ENCODE measurements at places on chromosomes 3 and 15.

DNA sequence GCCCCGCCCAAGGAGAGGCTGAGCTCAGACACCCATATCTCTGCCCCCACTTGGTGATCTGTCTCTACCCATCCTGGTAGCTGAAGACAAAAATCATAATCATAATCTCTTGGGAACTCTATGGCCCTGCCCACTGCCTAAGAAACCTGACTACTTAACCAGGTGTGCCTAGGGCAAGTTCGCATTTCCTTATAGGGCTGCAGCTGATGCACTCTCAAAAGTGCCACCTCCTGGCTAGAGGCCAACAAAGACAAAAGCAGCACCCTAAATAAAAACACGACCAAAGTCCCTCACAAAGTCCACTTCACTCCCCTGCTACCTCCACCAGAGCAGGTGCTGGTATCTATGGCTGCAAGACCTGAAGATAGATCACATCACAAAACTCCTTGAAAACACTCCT is 250.4 kb upstream of the SLITRK3 start:
- no peak for DNase-seq
- no peaks in the 10 kb centered on the region for H3K27me3 ChIP-seq
- H3K4me1 ChIP-seq, result no peaks in the 10 kb centered on the region
- no peaks in the 10 kb centered on the region for H3K36me3 ChIP-seq
- H3K27ac ChIP-seq, result no peak overlapping the region
- no peak overlapping the region for H3K4me3 ChIP-seq

DNA sequence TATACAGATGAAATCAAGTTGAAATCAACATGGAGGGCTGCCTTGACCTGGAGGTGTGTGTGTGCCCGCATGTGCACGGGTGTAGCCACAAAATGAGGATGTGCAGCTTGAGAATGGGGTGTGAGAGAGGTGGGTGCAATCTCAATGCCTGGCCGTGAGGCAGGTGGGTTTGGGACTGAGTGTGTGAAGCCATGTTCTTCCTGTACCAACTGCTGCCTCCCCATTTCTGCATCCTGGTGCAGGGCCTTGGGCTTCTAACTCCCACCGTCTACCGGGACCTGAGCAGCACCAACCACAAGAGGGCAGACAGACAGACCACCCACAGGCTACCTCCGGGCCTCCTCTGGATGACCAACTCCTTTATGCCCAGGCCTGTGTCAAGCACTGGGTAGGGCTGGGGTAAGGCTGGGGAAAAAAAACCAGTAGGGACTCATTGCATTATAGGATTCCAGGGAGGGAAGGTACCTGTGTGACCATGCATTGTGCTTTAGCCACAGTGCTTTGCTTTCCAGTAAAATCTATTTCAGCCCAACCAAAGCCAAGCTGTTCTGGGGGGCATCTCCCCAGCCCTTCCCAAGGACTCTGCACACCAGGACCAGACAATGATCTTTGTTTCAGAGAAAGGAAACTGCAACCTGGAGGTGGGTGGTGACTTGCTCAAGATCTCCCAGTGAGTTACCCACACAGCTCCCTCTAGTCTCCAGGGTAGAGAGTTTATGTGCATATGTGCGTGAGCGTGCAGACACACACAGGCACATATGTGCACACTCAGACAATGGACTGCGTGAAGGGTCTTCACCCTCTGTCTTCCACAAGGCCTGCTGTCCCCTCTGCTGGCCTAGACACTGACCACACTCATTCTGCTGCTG is 162.2 kb upstream of the TLE3 start:
- H3K36me3 ChIP-seq, result no peaks in the 10 kb centered on the region
- peaks cover 27% of the 10 kb centered on the region for H3K4me1 ChIP-seq
- peaks cover 26% of the 10 kb centered on the region for H3K27me3 ChIP-seq
- peak overlapping the region; percentile 74 for H3K4me3 ChIP-seq
- H3K27ac ChIP-seq, result peak overlapping the region; percentile 23
- DNase-seq, result peak; percentile 36

DNA sequence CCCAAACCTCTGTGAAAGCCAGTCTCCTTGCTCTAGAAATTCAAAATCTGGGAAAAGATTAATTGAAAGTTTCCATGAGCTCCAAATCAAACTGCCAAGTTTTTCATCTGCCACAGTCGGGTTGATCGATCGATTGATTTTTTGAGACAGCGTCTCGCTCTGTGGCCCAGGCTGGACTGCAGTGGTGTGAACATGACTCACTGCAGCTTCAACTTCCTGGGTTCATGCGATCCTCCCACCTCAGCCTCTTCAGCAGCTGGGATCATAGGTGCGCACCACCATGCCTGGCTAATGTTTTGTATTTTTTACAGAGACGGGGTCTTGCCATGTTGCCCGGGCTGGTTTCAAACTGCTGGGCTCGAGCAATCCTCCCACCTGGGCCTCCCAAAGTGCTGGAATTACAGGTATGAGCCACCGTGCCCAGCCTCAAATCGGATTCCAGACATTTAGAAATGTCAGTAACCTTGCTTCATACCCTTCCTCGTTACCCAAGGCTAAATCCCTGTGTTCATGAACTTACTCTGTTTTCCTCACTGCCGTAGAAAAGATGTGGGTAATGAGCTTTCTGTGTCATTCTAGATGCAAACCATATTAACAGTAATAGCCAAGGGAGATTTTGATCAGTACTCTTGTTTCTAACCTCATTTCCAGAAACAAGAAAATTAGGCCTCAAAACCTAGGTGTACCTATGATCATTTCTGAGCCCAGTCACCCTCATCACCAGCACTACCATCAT is 105.9 kb upstream of the AKAP13 start:
- no peak overlapping the region for H3K27ac ChIP-seq
- H3K27me3 ChIP-seq, result no peaks in the 10 kb centered on the region
- H3K4me1 ChIP-seq, result peaks cover 1% of the 10 kb centered on the region
- DNase-seq, result no peak
- no peaks in the 10 kb centered on the region for H3K36me3 ChIP-seq

GRCh38 chr15:75359537-75360250 is 8.7 kb downstream of the MAN2C1 start:
- no peaks in the 10 kb centered on the region for H3K27me3 ChIP-seq
- peaks cover 10% of the 10 kb centered on the region for H3K36me3 ChIP-seq
- no peak for DNase-seq

DNA sequence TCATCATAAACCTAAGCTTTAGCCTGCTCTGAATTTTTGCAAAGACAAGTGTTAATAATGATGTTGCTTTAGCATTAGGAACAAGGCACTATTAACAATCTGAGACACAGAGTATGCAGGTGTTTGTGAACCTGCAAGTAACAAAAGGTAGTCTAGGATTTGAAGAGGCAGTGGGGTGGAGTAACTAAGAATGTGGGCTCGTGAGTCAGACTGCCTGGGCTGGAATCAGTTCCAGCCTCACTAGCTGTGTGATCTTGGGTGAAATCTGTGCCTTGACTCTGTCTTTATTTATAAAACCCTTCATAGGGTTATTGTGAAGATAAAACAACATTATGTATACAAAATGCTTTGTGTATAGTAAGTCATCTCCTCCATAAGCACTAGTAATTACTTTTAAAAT is 610.6 kb upstream of the CFAP20DC start:
- H3K4me1 ChIP-seq, result no peaks in the 10 kb centered on the region
- no peak for DNase-seq
- peaks cover 5% of the 10 kb centered on the region for H3K27me3 ChIP-seq

DNA sequence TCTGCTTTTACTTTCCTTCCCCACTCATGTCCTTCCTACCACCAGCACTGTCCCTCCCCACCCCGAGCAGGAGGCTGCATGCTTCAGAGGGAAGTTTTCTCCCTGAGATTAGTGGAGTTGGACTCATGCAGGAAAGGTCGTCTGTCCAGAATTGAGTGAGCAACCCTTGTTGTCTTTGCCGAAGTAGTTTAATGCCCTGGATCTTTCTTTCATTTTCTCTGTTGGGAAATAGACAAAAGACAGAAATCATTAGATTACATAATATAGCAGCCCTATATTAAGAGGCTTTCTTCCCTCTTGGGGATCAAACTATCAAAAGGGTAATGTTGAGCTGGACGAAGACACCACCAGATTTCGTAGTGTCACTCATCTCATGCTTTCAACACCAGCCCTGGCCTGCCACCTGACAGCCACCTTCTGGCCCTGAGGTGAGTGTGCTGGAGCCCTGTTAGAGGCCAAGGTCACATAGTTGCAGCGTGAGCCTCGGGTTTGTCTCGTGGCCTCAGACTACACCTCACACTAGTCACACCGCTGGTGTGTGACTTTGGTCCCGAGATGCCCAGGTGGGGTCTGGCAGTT is 231.0 kb downstream of the ITPR1 start:
- H3K27ac ChIP-seq, result no peak overlapping the region
- H3K36me3 ChIP-seq, result peaks cover 17% of the 10 kb centered on the region
- H3K27me3 ChIP-seq, result no peaks in the 10 kb centered on the region
- peak overlapping the region; percentile 4 for H3K4me3 ChIP-seq
- H3K4me1 ChIP-seq, result peaks cover 49% of the 10 kb centered on the region
- DNase-seq, result no peak

DNA sequence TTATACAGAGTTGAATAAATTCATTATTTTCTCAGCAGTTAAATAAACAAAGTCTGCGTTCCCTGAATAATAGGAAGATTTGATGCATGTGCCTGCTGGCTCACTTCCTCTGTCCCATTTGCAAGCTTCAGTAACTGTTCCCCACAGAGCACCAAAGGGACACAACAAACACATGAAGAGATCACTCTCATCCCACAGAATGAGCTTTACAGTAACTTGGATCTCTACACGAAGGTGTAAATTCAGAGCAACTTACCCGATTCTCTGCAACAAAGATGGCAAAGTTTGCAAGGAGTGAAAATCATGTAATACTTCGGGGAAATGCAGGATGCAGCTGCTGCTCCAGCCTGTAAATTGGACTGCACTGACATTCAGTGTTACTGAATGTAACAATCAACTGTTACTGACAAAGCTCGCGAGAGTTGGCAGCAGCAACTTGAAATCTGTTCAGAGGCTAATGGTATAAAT is at the start of gene BCHE:
BCHE (minus strand) TSS at position 366 of the 468 bp plus-strand sequence. CDS start 6,390 bp downstream, outside the sequence.
- H3K27me3 ChIP-seq, result no peaks in the 10 kb centered on the region
- no peaks in the 10 kb centered on the region for H3K36me3 ChIP-seq
- no peak for DNase-seq
- H3K4me1 ChIP-seq, result no peaks in the 10 kb centered on the region

DNA sequence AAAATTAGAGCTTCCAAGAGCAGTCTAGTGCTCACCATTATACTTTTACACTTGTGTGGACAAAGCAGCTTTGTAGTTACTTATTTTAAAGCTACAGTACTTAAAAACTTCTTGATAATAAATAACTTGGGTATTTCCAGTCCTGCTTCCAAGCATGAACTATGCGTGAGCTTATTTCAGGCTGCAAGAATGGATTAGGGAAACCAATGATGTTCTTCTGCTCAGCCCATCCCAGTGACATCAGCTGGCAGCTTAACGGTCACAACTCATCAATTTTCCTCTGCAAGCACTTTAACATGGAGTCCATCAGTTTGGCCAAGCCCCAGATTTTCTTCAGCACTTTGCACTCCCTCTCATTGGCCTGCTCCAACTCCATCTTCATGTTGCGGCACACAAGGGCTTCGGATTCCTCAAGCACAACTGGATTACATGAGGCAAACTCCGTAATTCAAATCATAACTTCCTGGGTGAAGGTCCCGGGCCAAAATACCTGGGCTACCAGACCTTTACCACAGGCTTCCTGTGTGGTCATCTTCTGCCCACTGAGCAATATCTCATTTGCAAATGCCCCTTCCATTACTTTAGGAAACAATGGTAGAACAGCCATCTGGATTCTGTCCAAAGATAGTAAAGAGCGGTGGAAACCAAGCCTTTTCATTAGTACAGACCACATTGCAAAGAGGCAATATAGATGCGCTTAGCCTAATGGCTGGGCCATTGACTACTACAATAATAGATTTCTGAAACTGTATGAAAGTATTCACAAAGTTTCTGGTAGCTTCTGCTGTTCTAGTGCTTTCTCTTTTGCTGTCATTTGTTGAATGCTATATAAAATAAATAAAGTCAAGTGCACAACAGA is 87.5 kb upstream of the DAZL start:
- peaks cover 2% of the 10 kb centered on the region for H3K27me3 ChIP-seq
- no peak overlapping the region for H3K27ac ChIP-seq
- no peak overlapping the region for H3K4me3 ChIP-seq
- H3K36me3 ChIP-seq, result no peaks in the 10 kb centered on the region

- peak overlapping the region; percentile 54 for H3K4me3 ChIP-seq
- no peaks in the 10 kb centered on the region for H3K36me3 ChIP-seq
- no peaks in the 10 kb centered on the region for H3K27me3 ChIP-seq
- peaks cover 2% of the 10 kb centered on the region for H3K4me1 ChIP-seq
These were observed 24.5 kb upstream of the RAD18 start for GRCh38 chr3:8987645-8988383.

GRCh38 chr15:67701669-67702068 is 123.6 kb upstream of the SKOR1 start:
- no peaks in the 10 kb centered on the region for H3K36me3 ChIP-seq
- no peak overlapping the region for H3K27ac ChIP-seq
- no peaks in the 10 kb centered on the region for H3K27me3 ChIP-seq
- DNase-seq, result no peak

- H3K36me3 ChIP-seq, result no peaks in the 10 kb centered on the region
- H3K27ac ChIP-seq, result no peak overlapping the region
- no peak overlapping the region for H3K4me3 ChIP-seq
- no peak for DNase-seq
- H3K4me1 ChIP-seq, result peaks cover 20% of the 10 kb centered on the region
These were observed 35.3 kb upstream of the CDCP1 start for GRCh38 chr3:45181496-45181895.

- no peaks in the 10 kb centered on the region for H3K36me3 ChIP-seq
- no peak for DNase-seq
- H3K27ac ChIP-seq, result no peak overlapping the region
- H3K4me3 ChIP-seq, result no peak overlapping the region
- no peaks in the 10 kb centered on the region for H3K4me1 ChIP-seq
- peaks cover 5% of the 10 kb centered on the region for H3K27me3 ChIP-seq
These were observed 237.7 kb upstream of the EIF1B start for GRCh38 chr3:40071683-40072238.

- H3K4me3 ChIP-seq, result no peak overlapping the region
- no peak for DNase-seq
- H3K27ac ChIP-seq, result no peak overlapping the region
- peaks cover 5% of the 10 kb centered on the region for H3K4me1 ChIP-seq
These were observed 25.4 kb downstream of the ONECUT1 start for GRCh38 chr15:52764731-52765130.

- no peak overlapping the region for H3K27ac ChIP-seq
- H3K36me3 ChIP-seq, result peaks cover 5% of the 10 kb centered on the region
- DNase-seq, result no peak
- H3K4me1 ChIP-seq, result no peaks in the 10 kb centered on the region
These were observed 21.1 kb downstream of the GCNT3 start for GRCh38 chr15:59632714-59633113.

GRCh38 chr3:122962149-122962548 is 65.4 kb downstream of the SEMA5B start:
- no peak overlapping the region for H3K4me3 ChIP-seq
- DNase-seq, result no peak
- peaks cover 35% of the 10 kb centered on the region for H3K27me3 ChIP-seq
- no peaks in the 10 kb centered on the region for H3K4me1 ChIP-seq
- H3K36me3 ChIP-seq, result no peaks in the 10 kb centered on the region

DNA sequence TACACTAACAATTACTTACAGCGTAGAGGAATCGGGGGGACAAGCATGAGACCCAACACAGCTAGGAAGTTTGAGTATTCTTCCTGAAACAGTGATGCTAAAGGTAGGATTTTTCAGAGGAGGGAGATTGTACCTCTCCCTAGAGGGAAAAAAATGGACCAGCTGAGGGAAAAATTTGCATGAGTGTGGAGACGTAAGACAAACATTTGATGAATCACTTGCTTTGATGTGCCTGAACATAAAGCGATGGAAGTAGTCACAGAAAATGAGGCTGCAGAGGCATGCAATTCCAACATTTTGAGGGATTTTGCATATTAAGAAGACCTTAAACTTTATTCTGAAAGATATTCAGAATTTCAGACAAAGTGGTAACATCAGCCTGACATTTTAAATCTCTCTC is 102.2 kb downstream of the COL6A6 start:
- H3K4me3 ChIP-seq, result no peak overlapping the region
- H3K27ac ChIP-seq, result no peak overlapping the region
- H3K36me3 ChIP-seq, result no peaks in the 10 kb centered on the region
- H3K27me3 ChIP-seq, result no peaks in the 10 kb centered on the region
- no peaks in the 10 kb centered on the region for H3K4me1 ChIP-seq
